ENCODE measurements at places on chromosomes 16 and 17.

DNA sequence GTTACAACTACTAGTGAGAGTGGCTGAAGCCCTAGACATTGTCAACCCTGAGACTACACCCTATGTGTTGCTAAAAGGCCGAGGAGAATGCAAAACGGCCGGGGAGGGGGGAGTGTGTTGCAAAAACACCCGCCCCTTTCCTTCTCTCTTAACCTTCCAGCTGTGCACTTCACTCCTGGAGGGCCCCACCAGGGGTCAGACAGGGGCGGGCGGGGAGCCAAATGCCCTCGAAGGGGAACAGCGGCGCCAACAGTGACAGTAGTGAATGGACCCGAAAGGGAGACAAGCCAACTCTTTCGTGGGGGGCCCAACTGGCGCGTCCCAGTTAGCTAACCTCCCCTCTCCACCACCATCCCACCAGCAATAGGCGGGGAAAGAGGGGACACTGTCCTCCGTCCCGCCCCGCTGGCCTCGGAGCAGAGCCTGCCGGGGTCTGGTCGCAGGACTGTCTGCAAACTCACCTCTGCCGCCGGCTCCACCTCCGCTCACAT lies 352 bp downstream of the MARF1 start:
- DNase-seq = no peak

DNA sequence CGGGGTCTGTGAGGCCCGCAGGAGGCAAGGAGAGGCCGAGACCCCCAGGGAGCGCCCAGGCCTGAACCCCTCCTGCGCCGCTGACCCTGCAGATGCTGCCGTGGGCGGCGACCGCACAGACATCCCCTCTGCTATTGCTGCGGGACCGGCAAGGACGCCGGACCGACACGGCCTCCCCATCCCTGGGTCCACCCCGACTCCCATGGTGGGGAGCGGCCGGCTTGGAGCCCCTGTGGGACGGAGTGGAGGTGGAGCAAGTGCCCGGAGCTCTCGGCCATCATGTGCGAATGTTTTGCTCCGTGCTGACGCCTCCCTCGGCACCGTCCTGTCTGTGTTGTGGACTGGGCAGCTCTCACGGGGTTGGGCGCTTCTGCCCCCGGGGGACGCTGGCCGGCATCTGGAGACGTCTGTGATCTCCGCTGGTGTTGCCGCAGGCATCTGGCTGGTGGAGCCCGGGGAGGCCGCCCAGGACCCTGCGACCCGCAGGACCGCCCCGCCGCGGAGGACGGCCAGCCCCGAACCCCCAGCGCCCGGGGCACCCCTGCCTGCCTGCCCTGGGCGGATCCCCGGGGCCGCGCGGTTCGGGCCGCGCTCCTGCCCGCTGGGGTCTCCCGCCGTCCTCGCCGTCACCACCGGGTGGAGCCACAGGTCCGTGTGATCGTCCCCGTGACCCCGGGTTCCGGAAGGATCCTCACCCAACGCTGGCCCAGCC lies 12.8 kb upstream of the GNG13 start:
- no peak for DNase-seq

- no peak for DNase-seq
Measured at GRCh38 chr17:47888293-47888692, 7.7 kb upstream of the SP2 start.

- DNase-seq = no peak
Measured at GRCh38 chr17:76884995-76885893, 17.0 kb downstream of the MGAT5B start.

DNA sequence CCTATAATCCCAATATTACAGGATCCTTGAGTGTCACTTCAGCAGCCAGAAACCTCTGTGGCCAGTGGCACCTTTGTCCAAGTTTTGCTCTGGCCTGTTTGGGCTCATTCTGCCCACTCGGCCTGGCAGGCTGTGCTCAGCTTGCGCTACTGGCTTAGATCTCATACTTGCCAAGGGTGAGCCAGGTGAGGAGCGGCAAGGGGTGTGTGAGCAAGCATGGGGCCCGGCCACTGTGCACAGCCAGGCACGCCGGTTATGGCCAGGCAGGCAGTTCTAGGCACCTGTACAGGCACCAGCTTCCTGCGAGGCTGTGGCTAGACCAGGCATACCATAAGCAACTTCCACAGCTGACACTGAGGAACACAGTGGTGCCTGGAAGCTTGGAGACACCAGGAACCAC lies 16.9 kb upstream of the USP22 start:
- no peak for DNase-seq

DNA sequence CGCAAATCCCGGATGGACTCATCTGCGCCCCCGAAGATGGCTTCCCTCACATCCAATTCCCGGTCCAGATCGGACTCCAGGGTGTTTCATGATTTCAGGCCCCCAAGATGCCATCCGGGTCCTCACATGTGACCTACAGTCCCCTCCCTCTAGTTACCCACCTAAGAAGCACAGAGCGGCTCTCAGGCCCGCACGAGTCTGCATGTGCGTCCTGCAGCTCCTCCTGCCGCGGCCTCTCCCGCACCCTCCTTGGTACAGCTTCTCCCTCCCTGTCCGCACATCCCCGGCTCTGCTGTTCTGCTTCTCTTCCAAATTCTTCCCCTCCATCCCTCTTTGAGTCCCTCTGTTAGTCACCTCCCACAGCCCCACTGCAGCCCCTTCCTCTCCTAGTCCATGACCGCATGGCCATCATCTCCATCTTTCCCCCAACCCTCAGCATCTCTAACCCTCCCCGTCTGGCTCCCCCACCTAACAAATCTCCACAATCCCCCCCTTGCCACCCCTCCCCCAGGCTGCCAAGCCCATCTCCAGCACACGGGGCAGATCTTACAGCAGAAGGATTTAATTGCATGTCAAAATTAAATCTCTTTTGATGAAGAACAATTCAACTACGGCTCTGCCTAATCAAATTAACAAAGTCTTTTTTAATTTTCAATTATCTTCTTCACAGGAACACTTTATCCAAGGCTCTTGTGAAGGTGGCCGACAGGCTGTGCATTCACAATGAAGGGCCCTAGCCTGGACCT lies 231.0 kb downstream of the RBFOX3 start:
- DNase-seq = no peak

All from non-pigmented ciliary epithelial cell (primary cell).